Activated naive CD8-positive, alpha-beta T cell treated with anti-CD3 and anti-CD28 coated beads, Interleukin-2, amount 10 ng/mL, durations not matched to agents 7 days and 5 days (primary cell): ENCODE measurements at places on chromosomes 7 and 10. TPM values are rescaled to one million over a fixed set of nuclear protein-coding genes. Genes with fewer than 3 reads are reported as not detected.

The ERVW-1 gene
- not detected for total RNA-seq

DNA sequence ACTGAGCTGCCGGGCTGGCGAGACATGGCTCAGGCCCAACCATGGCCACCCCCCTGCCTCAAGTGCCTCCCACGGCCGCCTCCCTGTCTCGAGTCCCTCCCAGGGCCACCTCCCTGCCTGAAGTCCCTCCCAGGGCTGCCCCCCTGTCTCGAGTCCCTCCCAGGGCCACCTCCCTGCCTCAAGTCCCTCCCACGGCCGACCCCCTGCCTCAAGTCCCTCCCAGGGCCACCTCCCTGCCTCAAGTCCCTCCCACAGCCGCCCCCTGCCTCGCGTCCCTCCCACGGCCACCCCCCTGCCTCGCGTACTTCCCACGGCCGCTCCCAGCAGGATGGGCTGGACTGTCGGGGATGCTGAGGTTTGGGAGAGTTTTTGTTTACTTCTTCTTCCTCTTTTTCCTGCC lies 462.5 kb downstream of the PTPRN2 start:
- no peaks in the 10 kb centered on the region for H3K36me3 ChIP-seq
- no peaks in the 10 kb centered on the region for H3K4me1 ChIP-seq
- H3K4me3 ChIP-seq = no peak overlapping the region
- no peak for DNase-seq

GRCh38 chr7:105690325-105690945 lies 109.1 kb upstream of the EFCAB10 start:
- peaks cover 10% of the 10 kb centered on the region for H3K27me3 ChIP-seq
- no peaks in the 10 kb centered on the region for H3K36me3 ChIP-seq
- H3K4me3 ChIP-seq = peak overlapping the region; percentile 88
- H3K4me1 ChIP-seq = peaks cover 24% of the 10 kb centered on the region
- H3K27ac ChIP-seq = peak overlapping the region; percentile 89
- no peak for DNase-seq

DNA sequence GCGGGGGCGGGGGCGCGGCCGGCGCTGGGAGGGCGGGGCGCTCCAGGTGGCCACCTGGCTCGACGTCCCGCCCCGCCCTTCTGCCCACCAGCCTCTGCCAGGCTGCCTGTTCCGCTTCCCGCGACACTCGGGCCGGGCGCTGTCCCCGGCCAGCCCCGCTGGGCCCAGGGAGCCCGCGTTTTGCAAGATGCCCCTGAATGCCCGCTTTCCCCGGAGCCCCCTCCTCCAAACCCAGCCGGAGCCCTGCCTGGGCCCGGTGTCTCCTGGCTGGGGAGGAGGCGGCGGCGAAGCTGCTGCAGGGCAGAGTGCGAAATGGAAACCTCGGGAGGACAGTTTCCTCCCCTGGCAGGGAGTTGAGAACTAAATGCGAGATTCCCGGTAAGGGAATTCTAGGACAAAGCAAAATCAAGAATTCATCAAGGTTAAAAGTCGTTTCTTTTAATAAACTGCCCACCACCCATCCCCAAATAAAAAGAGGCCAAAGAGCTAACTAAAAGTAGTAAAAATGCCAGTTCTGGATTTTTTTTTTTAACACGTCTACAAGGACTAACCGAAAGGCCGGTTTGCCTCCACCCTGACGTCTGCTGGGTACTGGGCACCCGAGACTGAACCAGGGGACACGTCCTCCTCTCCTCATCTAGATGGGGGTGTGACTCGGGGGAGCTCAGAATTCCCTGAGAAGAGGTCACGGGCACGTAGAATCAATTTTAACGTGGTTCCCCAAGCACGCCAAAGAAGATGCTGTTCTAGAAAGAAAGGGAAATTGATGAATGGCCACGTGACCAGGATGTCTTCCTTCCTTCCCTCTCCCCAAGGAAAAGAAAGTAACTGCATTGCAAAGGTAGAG lies 200.4 kb upstream of the NFE2L3 start:
- H3K27ac ChIP-seq = no peak overlapping the region
- no peak for DNase-seq
- H3K27me3 ChIP-seq = peaks cover 22% of the 10 kb centered on the region
- H3K4me3 ChIP-seq = peak overlapping the region; percentile 47
- H3K36me3 ChIP-seq = peaks cover 7% of the 10 kb centered on the region

The ENTPD7 gene
- 3.5 TPM for total RNA-seq
